Femur (tissue), 1 donor: ENCODE measurements at places on chromosomes 16 and 17.

DNA sequence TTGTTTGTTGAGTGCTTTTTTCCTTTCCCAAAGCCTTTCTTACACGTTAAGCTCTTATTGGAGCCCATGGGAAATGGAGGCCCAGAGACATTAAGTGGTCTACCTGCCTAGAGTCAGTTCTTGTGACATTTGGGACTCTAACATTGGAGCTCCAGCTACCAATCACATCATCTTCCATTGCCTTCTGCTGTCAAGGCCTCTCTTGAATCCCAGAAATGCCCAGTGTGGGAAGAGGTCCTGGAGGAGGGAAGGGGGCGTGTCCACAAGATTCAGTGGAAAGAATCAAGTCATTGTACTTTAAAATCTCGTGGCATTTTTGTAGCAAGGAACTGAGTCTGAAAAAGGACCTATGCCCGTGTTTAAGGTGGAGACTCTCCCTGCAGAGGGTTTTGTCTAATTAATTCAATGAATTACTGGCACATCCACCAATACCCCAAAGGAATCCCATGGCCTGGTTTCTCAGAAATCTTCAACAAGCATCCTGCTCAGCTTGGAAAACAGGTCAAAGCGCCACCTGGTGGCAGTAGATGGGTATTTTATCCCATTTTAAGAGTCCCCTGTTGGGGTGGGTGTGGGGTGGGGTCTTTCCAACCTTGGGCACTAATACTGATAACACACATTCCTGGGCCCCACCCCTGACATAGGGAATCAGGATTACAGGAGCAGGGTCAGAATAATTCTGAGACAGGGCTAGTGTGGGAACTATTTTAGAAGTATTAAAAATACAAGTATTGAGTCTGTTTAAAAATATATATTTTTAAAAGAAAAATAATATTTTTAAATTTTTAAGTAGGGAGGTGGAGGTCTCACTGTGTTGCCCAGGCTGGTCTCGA, 24.6 kb downstream of the GPT2 start:
- peak; percentile 64 for DNase-seq

DNA sequence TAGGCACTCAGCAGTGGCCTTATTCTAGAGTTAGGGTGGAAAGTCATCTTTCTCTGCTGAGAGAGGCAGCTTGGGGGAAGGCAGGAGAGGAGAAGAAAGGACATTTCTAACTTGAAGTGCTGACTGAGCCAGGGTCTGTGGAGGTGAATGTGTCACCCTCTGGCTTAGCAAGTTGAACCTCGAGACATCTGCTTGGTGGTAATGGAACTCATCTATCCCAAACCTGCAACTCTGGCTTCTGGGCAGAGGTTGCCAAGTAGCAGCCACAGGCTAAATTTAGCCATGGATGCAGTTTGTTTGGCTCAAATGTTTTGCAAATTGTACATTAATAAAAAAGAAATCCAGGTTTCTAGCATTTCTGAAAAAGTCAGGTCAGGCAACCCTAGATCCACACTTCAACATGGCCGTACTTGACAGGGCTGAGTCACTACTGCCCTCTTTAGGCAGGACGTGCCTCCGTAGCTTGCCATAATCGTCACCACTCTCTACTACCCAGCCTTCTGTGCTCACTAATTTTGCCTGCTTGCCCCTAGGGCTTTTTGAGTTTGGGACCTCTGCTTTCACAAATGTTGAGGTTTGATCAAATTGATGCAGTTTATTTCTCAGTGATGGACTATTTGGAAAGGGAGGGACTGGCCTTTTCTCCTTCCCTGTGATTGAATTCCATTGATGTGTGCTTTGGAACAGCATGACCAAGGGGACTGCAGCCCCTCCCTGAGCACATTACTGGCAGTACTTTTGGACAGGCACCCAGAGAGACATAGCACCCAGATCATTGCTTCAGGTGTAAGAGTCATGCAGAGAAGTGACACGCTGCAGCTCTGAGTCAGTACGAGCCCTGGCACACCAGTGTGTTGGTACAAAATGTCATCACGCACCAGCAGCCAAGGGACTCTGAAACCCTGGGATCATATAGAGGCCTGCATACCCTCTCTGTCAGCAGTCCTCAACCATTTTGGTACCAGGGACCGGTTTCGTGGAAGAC, 5.2 kb downstream of the CDH13 start:
- DNase-seq = no peak

- DNase-seq = peak; percentile 86
These were observed 50.5 kb upstream of the ZNF469 start for GRCh38 chr16:88331989-88332920.

GRCh38 chr17:77834170-77835115, 124.1 kb upstream of the TNRC6C start:
- DNase-seq = peak; percentile 54

GRCh38 chr16:21654881-21655280, 2.5 kb upstream of the IGSF6 start:
- no peak for DNase-seq

- no peak for DNase-seq
These were observed 31.9 kb upstream of the NUDT7 start for GRCh38 chr16:77690416-77690815.

DNA sequence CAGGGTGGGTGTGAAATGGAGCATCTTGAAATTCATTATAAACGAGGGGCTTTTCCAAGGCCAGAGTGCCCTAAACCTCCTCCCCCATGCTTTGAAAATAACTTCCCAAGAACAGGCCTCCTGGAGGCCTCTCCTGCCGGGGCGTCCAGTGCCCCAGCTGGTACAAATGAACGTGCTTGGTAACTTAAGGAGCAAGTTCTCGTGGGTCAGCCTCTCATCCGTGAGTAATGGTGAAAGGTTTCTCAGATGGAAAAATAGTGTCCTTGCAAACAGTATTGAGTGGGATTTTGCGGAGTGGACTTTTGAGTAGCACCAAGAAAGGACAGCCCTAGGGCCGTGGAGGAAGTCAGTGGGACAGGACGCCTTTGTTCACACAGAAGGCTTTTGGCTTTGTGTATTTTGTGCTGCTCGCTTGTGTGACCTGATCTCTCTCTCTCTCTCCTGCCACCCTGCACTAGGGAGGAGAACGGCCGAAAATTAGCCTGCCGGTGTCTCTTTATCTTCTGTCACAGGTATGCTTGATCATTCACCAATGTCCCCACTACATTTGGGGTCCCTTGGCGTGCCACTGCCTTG, 34.6 kb downstream of the CLEC16A start:
- DNase-seq = no peak

- no peak for DNase-seq
These were observed 12.9 kb downstream of the ZNF319 start for GRCh38 chr16:57987441-57988177.

GRCh38 chr16:86930663-86931373, 352.5 kb downstream of the FOXL1 start:
- DNase-seq = no peak

DNA sequence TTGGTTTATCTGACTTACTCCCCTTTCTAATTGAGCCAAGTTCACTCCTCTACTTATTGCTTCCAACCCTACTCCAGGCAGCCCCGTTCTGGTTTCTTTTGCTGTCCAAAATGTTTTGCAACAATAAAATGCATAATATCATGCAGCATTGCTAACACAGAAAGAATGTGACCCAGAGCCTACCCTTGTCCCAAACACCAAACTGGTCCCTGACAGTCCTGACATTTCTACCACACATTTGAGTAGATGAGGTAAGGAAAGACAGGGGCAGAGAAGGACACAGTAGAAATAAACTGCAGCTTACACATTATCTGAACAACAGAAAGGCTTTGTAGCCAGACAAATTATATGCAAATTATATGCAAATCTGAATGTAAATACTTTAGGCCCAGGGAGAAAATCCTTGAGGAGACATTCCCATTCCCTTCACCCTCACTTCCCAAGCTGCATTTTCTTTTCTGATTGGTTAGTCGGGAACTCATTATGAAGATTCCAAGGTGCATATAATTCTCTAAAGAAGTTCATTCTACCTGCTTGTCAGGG, 31.6 kb downstream of the SOX9 start:
- no peak for DNase-seq

DNA sequence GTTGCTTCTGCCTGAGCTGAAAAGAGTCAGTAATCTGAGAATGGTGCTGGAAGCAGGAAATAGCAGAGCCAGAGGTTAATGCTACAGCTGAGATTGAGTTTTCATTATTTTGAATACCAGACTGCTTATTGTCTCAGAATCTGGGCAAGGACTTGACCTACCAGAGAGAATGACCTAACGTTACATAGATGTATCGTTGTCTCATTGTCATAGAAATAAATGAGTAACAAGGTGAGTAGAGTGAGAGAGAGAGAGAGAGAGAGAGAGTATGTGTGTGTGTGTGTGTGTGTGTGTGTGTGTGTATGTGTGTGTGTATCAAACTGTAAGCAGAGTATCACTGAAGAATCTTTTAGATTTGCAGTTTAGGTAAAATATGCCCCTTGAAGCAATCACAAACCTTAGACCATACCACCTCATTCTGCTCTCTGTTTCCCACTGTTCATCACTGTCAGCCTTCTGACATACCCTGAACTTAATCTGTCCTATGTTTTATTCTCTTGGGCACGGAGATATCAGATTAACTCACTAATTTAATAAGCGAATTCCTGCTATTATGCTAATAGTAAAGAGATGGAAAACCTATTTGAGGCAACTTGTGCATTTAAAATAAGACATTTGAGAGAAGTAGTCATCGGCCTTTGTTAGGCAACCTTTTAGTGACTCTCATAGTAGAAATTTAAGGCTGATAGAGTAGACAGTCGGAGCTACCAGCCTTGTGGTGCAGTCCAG, 87.8 kb downstream of the CYB561 start:
- no peak for DNase-seq

DNA sequence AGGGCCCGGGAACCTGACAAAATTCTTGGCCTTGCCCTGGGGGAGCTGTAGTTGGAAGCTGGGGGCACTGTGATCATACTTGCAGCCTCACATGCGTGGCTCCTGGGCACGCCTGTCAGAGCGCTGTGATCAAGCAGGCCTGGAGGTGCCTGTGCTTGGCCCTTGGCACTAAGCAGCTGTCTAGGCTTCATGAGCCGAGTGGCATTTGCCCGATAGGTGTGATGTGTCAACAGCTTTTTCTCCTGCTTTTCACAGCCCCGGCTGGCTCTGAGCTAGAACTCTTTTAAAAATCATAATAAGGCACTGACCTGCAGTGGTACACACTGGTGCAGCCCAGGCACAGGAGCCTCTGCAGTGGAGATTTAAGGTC, 113.8 kb downstream of the SOCS1 start:
- no peak for DNase-seq

DNA sequence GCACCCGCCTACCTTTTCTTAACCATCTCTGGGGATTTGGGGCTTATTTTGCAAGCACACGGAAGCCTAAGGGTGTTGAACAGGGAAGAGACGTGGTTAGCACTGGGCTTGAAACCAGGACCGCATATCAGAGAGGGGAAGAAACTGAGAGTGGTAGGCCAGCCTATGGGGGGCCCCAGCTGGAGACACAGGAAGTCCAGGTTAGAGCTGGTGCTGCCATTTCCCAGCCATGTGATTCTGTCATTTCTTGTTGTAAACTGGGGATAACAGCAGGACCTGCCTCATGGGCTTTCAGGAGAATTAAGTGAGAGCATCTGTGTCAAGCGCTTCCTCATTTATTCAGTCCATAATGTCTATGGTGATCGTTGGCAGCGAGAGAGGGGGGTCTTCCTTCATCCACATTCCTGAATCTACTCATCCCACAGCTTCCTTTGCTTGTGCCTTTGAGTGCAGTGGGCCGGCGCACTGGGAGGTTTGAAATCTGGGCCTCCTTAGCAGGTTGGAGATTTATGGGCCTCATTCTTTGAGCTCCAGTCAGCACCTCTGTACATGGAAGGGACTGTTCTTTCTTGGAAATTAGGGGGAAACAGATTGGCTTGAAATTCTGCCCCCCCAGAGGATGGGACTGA, 20.1 kb downstream of the NKD1 start:
- no peak for DNase-seq

DNA sequence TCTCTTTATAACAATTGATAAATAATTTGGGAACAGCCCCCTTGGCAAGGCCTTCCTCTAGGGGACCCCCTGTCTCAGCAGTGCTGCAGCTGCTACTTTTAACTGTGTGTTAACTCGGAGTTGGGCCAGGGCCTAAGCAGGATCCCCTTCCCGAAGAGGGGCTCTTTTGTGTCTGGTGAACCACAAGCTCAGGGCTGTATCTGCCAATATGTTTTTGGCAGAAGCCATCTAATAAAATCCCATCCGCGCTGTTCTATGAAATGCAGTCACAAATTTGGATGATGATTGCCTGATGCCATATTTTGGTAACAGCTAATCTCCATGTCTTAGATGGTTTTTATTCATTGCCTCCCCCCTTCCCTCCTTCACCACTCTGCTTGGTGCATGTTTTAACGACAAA, 267.7 kb downstream of the FTO start:
- DNase-seq = peak; percentile 60

GRCh38 chr17:39094607-39095308, 56.7 kb downstream of the PLXDC1 start:
- peak; percentile 43 for DNase-seq

DNA sequence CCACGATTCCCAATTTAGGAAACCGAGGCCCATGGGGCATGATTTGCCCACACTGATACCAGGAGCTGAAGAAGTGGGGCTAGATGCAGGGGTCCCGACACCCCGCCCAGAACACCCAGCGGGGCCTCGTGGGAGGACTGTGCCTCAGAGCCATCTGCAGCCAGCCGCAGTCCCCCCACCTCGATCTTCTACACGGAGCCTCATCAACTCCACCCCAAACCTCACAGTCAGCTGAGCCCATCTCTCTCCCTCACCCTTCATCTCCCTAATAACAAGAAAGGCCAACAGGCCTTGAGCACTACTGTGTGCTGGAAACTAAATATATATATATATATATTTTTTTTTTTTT, 4.2 kb downstream of the ITGAE start:
- DNase-seq = no peak

DNA sequence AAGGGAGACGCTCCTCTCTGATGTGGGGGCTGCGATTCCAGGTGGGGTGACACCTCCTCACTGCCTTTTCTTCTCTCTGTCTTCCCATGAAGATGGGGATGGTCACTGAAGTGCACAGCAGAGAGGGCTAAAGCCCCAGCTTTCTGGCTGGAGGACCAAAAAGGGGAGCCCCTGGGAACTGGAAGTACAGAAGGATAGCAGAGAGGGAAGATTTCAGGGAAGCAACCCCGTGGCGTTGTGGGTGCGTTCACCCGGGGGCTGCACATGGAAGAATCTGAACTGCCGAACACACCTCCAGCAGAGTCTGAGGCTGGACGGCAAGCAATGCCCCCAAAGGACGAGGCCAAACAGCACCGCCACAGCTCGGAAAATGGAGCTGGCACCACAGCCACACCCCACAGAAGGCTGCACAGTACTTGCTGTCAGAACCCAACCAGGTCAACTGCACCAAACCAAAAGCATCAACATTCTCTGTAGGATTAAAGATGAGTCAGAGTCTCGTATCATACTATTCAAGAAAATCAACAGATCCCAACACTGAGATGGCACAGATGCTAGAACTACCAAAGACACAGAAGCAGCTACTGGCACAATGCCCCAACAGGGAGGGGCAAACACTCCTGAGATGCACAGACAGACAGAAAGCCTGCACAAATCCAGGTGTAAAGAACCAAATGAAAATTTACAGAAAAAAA, 49.9 kb downstream of the MAP1LC3B start:
- DNase-seq = no peak
